Left forelimb (tissue), 1 donor: ENCODE measurements at places on chromosomes 6 and 20.

DNA sequence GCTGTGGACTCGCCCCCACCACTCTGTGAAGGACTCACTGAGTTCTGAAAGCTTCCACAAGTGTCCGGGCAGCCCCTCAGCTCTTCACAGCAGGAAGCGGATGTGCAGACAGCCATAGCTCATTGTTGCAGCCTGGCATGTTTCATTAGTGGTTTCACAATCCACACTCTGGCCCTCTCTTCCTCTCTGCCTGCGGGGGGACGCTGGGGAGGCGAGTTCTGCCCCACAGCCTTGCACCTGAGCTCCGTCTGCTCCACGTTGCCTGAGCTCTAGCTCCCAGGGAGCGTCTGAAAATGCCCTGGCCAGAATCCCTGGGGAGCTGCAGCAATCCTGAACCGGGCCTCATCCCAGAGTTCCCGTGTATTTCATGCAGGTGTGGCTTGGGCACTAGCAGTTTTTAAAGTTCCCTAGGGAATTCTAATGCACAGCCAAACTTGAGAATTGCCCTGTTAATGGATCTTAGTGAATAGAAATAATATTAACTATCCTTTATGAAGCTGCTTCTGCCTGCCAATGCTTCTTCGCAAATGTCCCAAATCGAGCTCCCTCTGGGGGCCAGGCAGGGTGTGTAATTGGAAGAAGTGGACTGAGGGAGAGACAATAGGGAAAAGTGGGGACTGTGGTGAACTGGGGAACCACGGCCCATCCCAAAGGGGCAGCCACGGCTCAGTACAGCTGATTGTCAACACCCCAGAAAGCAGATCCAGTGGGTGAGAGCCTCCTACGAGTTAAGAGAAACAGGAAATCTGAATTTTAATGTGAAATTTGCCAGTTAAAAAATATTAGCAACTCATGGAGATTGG is 51.5 kb downstream of the CTCFL start:
- DNase-seq: peak; percentile 15

GRCh38 chr6:11754625-11755271 is 23.9 kb downstream of the ADTRP start:
- DNase-seq: no peak

DNA sequence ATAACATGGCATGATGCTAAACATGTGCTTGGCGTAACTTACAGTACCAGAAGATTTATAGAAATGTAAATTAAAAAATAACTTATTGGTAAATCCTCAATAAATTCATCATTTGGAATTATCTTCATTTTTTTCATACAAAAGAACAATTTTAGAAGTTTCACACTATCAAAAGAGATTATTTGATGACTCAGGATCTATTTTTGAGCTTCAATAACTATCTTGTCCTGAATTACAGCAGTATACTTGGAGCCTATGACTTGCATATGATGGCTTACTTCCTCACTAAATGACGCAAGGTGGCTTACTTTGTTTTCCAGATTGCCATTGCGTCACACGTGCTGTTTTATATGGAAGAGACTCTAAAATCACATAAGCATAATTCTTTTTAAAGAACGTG is 49.2 kb downstream of the KHDRBS2 start:
- no peak for DNase-seq

- DNase-seq: no peak
Observed at GRCh38 chr6:101818051-101818450, 424.5 kb downstream of the GRIK2 start.

- DNase-seq: no peak
Observed at GRCh38 chr6:91490671-91491301, 903.9 kb upstream of the MAP3K7 start.

- DNase-seq: no peak
Observed at GRCh38 chr6:87918461-87918941, 129.1 kb upstream of the SPACA1 start.

GRCh38 chr6:123118811-123119210 is 122.8 kb downstream of the CLVS2 start:
- DNase-seq: no peak

DNA sequence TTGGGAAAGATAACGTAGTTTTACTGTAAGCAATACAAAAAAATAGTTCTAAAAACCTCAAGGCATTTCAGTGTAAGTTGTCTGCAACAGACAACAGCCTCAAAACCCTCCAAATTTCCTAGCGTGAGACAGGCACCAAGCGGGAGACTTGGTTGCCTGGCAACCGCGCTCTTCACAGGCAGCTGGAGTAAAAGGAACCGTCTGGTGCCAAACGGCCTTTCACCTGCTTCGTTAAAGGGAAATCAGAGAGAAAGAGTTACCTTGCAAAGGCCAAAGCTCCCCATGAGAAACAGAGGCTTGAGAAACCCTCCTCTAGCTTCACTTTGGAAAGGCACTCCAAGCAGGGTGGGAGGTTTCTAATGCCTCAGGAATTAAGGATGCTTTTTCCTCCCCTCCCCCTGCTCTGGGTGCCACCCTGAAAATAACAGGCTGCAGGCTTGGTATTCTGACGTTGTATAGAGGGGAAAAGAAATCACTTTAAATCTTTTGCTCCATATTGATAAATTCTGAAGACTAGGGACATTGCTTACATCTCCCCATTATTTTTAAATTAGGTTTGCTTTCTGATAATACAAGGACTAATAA is 129.7 kb upstream of the UFL1 start:
- no peak for DNase-seq

GRCh38 chr20:46343975-46344357 is 35.7 kb upstream of the CDH22 start:
- DNase-seq: no peak

- no peak for DNase-seq
Observed at GRCh38 chr20:3679749-3680700, 1.8 kb downstream of the ADAM33 start.

DNA sequence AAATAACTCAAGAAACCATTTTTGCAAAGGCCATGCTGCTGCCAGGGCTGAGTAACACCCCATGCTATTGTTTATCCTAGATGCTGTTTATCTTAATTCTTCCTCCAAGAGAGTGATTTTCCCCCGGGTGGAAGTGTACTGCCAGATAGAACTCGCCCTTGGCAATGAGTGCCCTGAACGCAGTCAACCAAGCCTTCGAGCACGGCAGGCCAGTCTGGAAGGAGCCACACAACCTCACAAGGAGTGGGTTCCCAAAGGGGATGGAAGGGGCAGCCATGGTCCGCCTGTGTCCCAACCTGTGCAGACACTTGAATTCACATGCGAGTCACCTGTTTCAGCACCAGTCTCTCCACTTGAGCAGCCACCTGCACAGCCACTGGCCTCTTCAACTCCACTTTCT is 31.9 kb downstream of the PNPLA1 start:
- no peak for DNase-seq

GRCh38 chr6:72140795-72141194 is 254.4 kb downstream of the RIMS1 start:
- DNase-seq: no peak

DNA sequence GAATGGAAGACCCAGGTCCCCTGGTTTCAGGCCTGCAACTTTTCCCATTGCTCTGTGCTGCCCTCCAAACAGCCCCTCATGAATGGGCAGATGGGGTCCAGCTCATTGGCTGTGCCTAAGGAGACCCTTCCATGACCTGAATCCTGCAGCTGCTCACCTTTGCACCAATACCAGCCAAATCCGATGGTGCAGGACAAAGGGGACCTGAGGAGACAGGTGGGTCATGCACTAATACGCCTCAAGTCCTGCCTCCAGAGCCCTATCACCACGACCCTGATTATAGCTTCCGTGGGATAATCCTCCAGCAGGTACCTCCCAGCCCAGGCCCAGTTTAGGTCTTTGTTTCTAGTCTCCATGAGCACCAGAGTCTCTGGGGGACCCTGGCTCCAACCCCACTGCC is 16.8 kb downstream of the TREM1 start:
- no peak for DNase-seq

DNA sequence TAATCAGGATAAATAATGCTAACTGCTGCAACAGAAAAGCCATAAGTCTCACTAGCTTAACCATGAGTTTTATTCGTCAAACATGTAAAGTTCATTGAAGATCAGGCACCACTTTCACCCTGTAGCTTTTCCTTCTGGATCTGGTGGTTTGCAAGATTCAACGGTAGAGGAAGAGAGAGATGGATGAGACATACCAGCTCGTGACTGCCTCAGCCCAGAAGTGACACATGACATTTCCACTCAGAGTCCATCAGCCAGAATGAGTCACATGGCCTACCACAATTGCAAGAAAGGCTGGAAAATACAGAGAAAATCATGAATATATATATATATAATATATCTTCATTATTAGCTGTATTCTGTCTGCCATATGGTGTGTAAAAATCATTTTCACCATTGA is 29.0 kb downstream of the SPTLC3 start:
- no peak for DNase-seq

DNA sequence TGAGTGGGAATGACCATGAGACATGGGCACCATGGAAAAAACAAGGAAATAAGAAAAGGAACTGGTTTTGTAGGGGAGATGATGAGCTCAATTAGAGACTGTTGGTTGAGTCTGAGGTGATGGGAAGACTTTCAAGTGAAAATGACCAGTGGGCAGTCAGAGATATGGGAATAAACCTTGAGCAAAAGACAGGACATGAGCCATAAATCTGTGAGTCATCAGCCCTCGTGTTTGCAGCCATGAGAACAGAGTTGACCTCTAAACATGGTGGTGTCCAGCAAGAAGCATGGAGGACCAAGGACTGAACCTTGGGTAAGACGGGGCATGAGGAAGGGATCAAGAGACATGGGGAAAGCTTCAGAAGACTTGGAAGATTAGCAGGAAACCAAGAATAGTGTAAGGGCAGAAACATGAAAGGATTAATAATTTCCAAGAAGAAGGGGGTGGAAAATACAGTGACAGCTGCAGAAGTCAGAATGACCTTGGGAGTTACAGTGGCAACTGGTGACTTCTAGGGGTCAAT is 280.6 kb upstream of the PRDM1 start:
- no peak for DNase-seq

- DNase-seq: no peak
Observed at GRCh38 chr6:77487808-77488425, 24.6 kb upstream of the HTR1B start.

DNA sequence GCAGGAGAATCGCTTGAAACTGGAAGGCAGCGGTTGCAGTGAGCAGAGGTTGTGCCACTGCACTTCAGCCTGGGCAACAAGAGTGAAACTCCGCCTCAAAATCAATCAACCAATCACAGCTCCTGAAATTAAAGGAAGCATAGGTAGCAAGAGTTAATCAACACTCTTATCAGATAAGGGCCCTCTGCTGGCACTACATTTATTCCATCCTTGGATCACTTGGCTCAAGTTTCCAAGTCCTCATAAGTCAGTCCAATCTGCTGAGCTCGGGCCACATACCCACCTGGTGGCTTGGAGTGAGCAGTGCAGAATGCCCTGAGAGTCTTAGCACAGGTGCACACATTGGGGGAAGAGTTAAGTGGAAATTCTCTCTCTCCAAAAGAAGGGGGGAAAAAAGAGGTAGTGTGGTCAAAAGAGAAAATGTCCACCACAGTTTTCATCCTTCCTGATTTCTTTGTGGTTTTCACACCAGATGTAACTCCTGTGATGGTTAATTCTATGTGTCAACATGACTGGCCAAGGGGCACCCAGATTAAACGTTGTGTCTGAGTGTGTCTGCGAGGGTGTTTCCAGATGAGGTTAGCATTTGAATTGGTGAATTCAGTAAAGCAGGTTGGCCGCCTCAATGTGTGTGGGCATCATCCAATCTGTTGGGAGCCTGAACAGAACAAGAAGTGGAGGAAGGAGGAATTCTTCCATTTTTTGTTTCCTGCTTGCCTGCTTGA is 14.2 kb upstream of the FAM8A1 start:
- DNase-seq: no peak

DNA sequence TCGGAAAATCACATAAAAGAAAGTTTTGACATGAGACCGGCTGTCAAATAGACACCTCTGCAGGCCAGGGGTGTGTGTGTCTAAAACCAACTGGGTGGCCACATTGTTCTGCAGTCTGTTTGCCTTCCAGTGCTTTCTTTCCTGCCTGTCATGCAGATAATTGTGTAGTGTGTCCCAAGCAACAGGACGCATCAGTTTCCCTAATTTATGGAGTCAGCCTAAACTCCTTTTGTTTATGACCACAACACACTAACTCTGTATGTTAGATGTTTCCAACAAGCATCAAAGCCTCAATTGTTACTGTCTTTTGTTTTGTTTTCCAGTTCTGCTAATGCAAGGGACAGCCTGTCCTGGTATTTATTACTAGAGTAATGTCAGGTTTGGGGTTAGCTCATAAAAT is 205.7 kb downstream of the ATXN1 start:
- DNase-seq: no peak

- no peak for DNase-seq
Observed at GRCh38 chr6:169811072-169811471, 59.6 kb downstream of the ERMARD start.

DNA sequence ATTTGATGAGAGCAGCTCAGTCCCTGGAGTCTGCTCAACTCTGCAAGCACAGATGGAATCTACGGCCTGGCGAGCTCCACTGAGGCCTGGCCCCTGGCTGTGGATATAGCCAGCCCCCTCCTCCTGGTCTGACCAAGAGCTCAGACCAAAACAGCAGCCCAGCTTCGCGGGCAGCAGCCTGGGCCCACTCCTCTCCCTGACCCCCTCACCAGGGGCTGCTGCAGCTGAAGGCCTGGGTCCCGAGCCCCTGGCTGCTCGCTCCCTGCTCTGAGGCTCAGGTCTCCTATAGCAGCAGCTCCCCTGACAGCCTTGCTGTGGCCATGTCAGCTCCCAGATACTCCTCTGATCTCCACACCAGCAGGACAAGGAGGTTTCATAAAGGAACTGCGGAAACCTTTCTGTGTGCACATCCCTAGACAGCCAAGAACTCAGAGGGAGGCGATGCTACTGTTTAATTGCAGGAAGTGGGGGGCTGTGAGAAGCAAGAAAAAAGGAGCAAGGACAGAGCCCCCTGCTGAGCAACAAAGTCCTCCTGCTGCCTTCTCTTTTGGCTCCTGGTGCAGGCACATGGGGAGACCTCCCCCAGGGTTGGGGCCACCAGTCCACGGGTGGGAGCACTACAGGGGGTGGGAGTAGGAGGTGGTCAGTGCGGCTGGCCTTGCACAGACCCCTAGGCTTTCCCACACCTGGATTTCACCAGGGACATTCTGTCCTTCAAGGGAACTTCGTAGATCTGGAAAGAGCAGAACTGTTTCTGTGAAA is 38.7 kb upstream of the CST5 start:
- no peak for DNase-seq

GRCh38 chr6:157224178-157224950 is 99.0 kb downstream of the TMEM242 start:
- no peak for DNase-seq

GRCh38 chr6:107585815-107586435 is 96.0 kb downstream of the SOBP start:
- no peak for DNase-seq

GRCh38 chr20:48717095-48717672 is 110.6 kb downstream of the PREX1 start:
- DNase-seq: no peak

DNA sequence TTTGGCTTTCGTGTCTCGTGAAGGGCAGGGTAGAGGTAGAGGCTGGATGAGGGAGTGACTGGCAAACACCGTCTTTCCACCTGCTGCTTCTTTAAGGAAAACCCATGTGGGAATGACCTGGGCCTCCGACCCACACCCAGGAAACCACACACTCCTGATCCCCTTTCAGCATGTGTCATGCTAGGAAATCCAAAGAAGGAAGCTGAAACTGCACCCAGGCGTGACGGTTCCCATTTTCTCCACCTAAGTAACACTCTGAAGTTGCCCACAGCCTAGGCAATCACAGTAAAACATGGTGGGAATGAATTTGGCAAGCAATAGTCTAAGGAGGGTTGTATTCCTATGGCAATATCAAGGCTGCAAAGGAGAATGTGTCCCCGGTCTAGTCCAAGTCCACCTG is 538.4 kb upstream of the NOX3 start:
- no peak for DNase-seq
